ENCODE measurements at places on chromosomes 1 and 21.

DNA sequence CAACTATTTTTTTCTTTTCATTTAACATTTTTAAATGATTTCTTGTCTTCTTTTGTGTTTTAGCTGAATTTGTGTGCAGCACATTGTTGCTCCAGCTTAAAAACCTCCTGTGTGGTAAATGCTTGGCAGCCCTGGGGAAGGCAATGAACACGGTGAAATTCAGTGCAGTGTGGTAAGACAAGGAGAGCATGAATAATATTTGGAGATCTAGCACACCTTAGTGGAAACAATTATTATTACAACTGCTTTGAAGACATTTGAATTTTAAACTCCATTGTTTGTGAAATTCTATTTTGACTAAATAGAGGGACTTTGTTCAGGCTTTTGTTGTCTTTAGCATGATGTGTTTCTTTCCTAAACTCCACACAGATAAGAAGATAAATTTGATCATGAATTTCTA lies 242.6 kb upstream of the CXADR start:
- no peak for DNase-seq

DNA sequence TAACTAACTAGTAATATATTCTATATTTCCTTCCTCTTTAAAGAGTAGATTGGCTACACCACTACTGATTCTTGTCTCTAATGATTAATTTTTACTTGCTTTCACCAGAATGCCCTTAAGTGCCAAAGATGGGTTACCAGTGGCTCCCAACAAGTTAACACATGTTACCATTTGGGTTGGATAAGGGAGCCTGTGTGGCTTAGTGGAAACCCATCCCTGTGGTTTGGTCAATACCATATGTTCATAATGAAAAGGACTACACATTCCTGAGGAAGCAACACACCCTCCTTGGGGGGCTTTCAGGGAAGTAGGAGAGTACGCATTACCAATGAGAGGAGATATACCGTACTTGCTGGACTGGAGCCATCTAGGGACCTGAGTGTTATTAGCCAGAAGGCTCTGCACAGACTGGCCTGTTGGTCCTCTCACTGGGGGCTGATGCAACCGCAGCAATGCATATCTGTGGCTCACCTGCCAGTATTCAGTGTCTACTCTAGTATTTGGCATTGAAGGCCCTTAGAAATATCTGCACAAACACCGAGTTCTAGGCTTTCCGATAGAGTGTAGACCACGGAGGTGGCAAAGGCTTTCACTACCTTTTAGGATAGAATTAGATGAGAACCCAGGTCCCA lies 29.3 kb upstream of the PLXNA2 start:
- no peak for DNase-seq

GRCh38 chr21:40158366-40158765 lies 291.1 kb downstream of the PCP4 start:
- no peak for DNase-seq

DNA sequence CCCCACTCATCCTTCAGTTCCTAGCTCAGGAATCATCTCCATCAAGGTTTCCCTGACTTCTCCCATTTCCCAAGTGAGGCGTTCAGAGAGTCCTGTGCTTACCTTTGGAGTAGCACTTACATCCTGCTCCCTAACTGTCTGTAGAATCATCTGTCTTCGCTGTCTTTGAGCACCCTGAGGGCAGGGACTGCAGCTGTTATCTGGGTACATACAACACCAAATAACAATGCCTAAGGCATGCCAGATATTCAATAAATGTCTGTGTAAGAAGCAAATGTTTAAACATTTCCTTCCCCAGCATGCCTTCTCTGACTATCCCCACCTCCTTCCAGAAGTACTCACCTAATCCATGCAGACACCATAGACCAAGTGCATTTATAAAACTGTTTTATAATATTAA lies 65.4 kb downstream of the JAK1 start:
- DNase-seq, result no peak

- DNase-seq, result no peak
Measured at GRCh38 chr1:117014209-117014608, 12.6 kb downstream of the CD101 start.

DNA sequence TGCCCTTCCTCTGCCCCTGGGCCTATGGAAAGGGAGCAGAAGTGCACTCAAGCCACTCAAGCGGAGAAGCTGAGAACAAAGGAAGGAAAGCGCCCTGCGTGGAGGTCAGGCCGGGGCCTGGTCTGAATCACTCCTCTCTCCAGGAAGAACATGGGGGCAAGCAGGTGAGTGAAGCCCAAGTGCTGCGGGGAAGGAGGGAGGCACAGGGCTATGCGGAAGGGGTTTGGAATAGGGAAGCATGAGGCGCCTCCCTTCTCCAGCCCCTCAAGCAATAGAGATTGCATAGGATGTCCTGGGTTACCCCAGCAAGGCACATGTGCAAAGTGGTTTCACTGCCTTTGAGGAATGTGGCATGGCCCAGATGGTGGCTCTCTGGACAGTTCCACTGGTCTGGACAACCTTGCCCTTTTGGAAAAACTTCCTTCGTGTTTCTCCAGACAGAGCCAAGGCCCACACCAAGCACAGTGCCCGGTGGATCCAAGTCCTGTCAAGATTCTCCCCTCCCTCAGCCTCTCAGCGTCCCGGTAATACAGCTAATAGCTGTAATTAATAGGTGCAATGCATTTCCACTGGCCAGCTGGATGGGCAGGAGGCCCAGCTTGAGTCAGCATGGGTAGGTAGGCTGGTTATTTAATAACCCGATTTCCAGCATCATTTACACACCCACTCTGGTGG lies 13.7 kb downstream of the BLACAT1 start:
- DNase-seq, result no peak

GRCh38 chr1:36731226-36732014 lies 248.7 kb upstream of the CSF3R start:
- DNase-seq, result no peak

DNA sequence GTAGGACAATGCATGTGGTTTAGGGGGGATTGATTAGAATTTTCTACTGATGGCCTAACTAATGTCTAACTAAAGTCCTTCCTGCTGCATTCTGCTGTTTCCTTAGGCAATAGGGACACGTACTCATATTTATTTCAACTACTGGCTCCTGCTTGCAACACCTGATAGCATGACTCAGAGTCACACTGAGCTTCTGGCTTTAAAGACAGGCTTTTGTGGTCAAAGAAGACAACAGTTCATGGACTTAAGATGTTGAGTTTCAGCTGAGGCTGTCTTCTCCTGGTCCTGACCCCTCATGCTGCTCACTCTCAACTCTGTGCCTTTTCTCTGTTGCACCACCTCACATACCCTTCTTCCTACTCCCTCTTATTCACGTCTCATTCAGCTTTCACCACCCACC lies 29.1 kb upstream of the TRABD2B start:
- DNase-seq, result no peak

GRCh38 chr1:33721301-33721815 lies 142.5 kb upstream of the HMGB4 start:
- no peak for DNase-seq

GRCh38 chr1:193068013-193068412 lies 8.6 kb downstream of the RO60 start:
- peak; percentile 47 for DNase-seq

GRCh38 chr1:38045401-38046332 lies 926 bp downstream of the POU3F1 start:
- no peak for DNase-seq

- no peak for DNase-seq
Measured at GRCh38 chr1:110130989-110131388, 18.7 kb downstream of the UBL4B start.

DNA sequence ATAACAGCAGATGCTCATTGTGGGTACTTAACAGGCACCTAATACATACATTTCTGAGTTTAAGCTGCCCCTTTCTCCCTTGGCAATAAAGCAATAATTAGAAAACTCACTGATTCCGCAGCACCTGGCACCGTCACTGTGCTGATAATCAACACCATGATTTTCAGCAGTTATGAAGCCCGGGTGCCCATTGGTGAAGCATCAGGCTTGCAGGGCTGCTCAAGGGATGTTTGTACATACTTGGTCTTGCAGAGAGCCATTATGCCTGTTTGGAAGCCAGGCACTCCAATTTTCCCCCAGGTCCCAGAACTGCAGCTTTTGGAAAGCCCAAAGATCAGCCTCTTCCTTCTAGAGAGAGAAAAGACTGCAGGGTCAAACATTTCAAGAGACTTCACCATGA lies 44.3 kb downstream of the OLIG1 start:
- no peak for DNase-seq

DNA sequence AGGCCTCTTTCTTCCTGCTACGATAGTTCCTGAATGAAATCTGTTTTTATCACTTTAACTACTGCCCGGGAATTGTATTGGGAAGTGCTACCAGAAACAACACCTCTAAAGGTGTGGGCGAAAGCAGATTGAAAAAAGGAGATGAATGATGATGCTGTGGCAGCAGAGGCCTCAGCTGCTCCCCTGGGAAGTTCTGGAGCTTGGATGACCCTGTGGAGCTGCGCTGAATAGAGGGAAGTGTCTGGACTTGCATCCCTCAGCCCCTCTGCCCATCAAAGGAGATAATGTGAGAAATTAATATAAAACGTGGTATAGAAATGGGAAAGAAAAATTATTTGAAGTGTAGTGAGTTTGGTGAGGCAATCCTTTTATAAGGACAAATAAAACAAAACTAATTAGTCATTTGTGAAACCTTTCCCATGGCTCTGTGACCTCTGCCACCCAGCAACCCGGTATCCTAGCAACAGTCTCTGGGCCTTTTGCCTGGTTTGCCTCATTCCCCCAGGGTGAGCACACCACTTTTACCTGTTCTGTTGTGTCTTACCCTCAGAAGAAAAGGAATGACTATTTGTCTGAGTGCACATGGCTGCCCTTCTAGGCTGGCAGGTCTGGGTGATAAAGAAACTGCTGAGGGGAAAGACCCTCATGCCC lies 21.3 kb downstream of the OVAAL start:
- DNase-seq, result no peak

DNA sequence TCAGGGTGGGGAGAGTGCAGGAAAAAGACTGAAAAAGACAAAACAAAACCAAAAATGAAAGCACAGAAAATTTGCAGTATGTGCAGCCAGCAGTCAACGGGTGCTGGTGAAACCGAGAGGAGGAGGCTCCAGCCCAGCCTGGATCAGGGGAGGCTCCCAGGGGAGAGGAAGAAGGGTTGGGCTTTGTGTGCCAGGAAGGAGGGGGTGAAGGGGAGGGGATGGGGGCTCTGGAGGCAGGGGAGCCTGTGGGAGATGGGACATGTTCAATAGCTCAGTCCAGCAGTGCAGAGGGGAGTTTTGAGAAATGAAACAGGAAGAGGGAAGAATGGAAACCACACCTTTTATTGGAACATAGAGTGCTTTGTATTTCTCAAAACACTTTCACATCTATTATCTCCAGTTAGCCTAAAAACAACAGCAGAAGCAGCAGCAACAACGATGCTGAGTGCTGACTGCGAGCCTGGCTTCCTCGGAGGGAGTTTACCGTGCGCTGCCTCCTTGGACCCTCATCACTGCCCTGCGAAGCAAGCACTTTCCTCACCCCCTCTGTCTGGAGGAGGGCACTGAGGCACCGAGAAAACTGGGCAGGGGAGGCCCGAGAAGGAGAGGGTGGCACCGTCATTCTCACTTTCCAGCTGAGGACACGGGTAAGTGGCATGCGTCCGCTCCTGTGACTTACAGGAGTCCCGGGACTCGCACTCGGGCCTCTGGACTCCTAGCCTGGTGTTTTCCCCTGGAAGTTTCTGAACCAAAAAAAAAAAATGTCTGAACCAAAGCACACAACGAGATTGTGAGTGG lies 62.9 kb downstream of the MDM4 start:
- no peak for DNase-seq

DNA sequence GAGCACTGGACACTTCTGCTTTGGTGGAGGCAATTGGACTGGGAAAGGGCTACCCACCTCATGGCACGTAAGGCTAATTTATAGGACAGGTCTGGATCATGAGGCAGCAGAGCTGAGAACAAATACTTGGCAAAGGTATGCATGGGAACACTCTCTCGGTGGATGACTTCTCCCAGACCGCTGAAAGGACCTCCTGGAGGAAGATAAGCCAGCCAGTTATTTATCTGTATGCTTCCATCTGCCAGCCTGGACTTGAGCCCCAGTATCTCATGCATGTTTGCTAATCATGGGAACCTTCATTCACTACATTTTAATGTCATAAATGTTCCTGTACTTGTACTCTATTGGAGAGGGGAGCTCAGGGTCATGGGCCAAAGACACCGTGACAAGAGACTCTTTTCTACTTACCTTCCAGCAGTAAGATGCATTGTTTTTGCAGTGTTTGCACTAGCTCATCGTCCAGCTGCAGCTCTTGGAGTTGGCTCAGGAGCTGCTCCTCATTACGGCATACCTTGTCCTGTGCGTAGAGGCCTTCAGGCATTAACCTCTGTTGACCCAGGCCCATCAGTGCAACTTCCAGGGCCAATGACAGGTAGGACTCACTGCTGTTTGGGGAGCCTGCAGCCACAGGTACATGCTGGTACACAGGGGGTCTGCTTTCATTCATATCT lies 23.7 kb downstream of the UROD start:
- DNase-seq, result peak; percentile 49

- DNase-seq, result no peak
Measured at GRCh38 chr1:244173769-244174168, 122.7 kb downstream of the ZBTB18 start.

DNA sequence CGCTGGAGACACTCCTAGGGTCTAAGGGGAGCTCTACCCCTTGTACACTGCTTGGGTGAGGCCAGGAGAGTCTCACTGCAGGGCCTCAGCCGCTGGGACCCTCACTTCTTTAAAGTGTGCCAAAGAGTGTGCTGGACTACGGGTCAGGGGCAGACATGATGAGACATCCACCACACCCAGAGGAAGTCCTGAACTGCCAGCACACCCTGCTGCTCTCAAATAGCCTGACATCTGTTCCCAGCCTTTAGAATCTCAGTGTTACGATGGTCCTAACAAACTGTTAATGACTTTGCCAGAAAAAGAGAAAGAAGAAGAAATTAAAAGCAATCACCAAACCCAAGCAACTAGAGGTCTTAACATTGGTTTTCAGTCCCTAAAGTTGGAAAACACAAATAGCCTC lies 49.0 kb downstream of the MRPL37 start:
- no peak for DNase-seq

GRCh38 chr1:48715921-48716320 lies 60.8 kb downstream of the BEND5 start:
- DNase-seq, result no peak

- peak; percentile 74 for DNase-seq
Measured at GRCh38 chr1:58881471-58881994, 97.7 kb upstream of the JUN start.

DNA sequence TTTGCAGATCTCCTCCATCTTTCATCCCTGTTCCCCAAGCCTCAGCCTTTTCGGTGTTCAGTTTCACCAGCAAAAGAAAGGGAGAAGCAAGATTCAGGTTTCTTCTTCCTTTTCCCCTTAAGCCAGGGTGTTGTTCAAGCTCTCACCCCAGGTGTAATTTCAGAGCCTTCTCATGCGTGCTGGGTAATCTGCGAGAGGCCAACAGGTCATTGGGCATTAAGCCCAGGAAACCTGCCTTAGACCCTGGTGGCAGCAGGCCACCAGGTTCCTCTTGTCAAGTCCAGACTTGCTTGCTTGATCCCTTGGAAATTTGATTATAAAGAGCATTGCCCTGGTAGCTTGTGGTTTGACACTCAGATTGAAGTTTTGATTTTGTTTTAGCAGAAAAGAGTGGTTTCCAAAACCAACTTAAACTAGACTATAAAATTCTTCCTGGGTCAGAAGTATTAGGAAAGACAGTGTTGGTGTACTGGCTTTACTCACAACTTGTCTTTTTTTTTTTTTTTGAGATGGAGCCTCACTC lies 6.9 kb downstream of the AKR1A1 start:
- DNase-seq, result no peak

GRCh38 chr21:35332841-35333426 lies 283.8 kb upstream of the RUNX1 start:
- no peak for DNase-seq

GRCh38 chr21:34091607-34092006 lies 18.2 kb downstream of the MRPS6 start:
- DNase-seq, result no peak

Measured in liver (tissue), 10 donors.